RPMI7951 (cell line): ENCODE measurements at places on chromosomes 5 and 9.
A peak's percentile ranks its signal among the peaks of the same experiment; 100 is the strongest.

GRCh38 chr5:32223972-32224609, 50.0 kb upstream of the GOLPH3 start:
- DNase-seq: peak; percentile 65

DNA sequence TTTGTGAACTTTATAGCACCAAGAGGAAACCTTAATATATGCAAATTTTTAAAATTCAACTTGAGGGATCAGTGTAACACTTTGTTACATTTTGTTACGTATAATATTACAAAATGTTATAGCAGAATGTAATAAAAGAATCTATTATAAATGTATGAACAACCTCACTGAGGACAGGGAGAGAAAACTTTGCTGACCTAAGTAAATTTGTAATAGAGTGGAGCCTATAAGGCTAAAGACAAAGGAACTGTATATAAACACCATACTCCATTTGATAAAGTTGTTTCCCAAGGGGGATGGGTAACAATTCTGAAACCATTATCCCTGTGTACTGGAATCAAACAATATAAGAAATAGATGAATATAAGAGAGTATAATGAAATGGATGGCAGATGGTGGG, 77.3 kb downstream of the ANGPTL2 start:
- DNase-seq: no peak

DNA sequence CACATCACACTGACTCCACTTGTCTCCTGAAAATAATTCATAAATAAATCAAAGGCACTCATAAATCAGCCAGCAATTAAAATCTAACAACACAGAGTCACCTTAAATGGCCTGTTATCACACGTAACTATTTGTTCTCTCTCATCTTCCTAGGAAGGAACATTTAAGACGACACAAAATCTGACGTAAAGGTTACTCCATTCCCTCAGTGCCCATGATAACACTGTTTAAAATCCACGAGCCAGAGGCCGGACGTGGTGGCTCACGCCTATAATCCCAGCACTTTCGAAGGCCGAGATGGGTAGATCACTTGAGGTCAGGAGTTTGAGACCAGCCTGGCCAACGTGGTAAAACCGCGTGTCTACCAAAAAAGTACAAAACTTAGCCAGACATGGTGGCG, 56.4 kb downstream of the MYO10 start:
- no peak for DNase-seq

DNA sequence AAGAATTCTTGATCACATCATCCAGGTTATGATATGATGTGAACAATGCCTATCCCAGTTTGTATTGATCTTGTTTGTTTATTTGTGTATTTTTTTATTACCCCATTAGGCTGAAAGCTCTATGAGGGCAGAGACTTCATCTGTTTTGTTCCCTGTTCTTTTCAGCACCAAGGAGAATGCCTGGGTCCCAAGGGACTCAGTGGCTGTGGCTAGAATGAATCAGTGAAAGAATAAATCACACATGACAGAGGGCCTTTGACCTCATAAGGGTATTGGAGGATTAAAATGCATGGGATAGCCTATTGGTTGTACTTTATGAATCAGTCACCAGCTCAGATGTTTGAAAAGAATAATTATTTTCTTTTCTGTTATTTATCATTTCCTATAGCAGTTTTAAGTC, 292.2 kb downstream of the GAS1 start:
- no peak for DNase-seq

DNA sequence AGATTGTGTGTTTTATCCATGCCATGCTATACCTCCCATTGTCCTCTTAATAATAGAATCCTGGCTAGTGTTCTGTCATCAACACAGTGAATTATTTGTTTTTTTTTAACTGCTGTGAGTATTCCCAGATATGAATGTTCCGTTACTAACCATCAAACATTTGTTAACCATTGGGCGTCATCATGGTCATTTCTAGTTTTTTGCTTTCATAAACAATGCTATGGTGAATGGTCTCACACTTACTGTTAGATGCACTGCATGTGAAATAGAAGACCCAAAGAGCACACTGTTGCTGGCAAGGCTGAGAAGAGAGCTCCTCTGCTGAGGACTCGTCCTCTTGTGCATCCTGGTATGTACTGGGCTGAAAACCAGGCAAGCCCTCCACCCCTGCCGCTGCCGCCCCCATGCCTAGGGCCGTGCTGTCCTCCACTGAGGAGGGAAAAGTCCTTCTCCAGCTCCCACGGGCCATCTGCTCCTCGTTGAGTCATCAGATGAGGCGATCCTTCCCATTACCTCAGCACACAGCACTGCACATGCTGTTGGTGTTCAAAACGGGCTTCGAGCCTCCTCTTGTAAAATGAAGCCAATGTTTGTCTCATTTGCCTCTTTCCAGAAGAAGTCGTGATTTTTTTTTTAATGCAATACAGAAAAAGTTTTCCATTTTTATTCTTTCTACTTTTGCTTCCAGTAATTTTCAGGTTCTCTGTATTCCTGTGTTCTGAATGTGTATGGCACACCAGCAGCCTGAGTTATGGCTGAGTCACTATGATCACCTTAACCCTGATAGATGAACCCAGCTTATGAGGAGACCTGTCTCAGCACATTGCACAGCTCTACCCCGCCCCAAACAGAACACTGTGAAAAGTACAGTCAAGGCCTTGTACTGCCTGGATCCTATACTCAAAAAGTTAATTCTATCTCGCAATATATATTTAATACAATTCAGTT, 219.0 kb downstream of the AOPEP start:
- peak; percentile 84 for DNase-seq
